ENCODE measurements at places on chromosomes 5 and 9.

DNA sequence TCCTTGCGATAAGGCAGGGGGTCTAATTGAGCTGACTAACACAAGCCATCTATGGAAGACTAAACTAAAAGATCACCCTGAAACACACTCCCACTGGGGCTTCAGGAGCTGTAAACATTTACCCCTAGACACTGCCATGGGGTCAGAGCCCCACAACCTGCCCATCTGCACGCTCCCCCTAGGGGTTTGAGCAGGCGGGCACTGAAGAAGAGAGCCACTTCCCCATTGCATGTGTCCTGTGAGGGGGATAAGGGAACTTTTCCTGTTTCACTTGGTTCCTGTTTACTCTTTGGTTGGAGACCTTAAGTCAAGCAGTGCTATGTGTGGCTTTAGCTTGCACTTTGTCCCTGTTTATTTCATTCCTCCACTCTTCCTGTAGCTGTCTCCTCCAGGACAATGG, 1929.5 kb upstream of the CDH9 start:
- DNase-seq, result no peak

DNA sequence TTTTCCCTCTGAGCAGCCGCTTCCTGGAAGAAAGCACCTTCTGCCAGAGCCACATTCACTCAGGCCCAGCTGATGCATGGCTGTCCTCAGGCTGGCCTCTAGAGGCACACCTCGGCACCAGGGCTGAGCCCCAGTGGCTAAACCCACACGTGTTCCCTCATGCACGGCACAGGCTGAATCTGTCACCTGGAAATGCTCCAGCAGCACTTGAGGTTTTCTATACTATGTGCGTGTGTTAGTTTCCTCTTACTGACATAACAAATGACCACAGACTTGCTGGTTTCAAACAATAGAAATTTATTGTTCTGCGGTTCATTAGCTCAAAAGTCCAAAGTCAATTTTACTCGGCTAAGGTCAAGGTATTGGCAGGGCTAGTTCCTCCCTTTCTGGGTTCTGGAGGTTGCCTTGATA, 141.4 kb downstream of the LRRC70 start:
- peak; percentile 32 for DNase-seq

- no peak for DNase-seq
Measured at GRCh38 chr5:146390469-146390868, 51.8 kb downstream of the POU4F3 start.

DNA sequence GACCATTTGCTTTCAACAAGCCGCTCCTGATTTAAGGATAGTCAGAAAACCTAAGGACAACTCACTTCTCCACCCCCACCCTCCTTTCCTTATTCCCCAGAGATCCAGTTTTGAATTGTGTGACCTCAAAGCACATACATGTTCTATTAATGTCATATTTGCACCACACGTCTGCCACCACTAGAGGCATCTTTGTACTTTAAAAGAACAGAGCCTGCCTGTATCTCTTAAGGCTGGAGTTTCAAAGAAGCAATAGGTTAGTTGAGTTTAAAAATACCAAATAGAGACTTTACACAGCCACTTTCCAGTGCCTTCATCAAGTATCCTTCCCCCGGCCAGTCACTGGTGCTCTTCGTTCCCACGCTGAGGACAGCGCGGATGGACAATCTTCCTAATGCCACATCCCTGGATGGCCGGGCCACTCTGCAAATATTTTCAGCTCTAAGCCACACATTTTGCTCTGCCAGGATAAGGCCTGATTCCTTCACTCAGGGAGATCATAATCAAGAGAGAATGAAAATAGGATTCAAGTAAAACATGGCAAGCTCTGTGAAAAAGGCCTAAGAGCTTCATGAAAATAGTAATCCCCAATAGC, 146.3 kb downstream of the SNCAIP start:
- no peak for DNase-seq

- DNase-seq, result peak; percentile 81
Measured at GRCh38 chr9:129334105-129334935, 156.3 kb upstream of the IER5L start.

- DNase-seq, result no peak
Measured at GRCh38 chr5:56161439-56161823, 71.7 kb downstream of the ANKRD55 start.

- no peak for DNase-seq
Measured at GRCh38 chr9:21268347-21268657, 28.5 kb upstream of the IFNA14 start.

DNA sequence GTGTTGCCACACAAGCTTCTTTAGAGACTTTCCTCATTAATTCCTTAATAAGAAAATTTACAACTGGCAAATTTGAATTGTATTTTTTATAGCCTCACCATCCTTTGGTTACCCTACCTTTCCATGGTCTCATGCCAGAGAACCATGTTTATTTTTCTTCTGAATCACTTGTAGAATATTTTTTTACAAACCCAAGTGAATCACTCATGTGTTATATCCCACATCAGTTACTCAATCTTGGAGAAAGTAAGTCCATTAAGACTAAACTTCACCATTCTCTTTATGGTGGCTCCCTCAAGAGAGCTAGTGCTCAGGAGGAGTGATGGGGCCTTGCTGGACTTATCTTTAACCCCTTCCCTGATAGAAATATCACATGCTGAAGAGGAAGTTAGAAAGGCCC, 128.9 kb downstream of the SUSD1 start:
- no peak for DNase-seq

GRCh38 chr5:110256298-110256697, 470.2 kb downstream of the TMEM232 start:
- no peak for DNase-seq

DNA sequence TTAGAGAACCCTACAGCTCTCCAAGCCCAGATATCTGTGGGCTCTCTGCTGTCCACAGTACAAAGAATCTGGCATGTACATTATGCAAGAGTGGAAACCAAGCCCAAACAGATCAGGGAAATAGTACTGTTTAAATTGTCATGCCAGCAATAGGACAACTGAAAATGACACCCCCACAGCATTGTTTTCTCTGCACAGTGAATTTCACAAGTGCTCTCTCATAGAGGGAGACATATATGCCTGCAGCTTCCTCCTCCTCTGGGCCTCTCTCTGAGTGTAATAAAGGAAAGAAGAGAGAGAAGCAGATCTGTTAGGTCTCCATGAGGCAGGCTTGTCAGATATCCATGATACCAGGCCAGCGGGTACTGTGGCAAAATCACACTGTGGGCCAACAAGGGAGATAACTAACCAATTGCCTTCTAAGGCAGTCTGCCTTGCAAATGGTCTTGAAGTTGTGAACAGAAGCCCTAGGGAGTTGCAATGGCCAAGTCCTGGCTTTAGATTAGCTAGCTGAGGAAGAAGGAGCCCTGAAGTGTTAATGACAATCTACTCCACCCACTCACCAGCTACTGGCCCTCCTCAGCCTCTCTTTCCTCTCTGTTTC, 54.4 kb upstream of the JMY start:
- DNase-seq, result no peak

DNA sequence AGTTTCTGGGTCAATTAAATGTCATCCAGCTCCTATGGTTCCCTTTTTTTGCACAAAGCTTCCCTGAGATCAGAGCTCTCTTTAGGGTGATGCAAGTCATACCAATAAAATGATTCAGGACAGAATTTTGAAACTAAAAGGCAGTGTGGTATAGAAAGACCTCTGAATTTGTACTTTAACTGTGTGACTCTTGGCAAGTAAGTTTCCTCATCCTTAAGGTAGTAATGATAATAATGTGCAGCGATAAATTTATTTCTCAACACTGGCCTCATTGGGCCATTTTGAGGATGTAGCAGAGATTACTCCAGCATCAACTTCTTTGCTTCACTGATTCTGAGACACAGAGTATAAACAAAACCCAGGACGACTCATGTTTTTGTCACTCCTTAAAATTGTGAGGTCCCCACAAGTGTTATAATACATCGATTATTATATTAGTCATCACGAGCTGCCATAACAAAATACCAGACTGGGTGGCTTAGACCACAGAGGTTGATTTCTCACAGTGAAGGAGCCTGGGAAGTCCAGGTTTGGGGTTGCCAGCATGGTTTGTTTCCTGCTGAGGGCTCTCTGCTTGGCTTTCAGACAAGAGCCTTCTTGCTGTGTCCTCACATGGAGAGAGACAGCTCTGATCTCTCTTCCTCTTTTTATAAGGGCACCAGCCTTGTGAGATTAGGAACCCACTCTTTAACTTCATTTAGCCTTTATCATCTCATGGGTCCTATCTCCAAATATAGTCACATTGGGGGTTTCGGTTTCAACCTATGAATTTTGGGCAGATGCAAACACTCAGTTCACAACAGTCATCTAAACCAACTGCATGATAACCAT, 293.0 kb downstream of the ZNF608 start:
- no peak for DNase-seq

- no peak for DNase-seq
Measured at GRCh38 chr9:37511016-37512010, 25.6 kb downstream of the POLR1E start.

- no peak for DNase-seq
Measured at GRCh38 chr9:22215521-22215920, 206.4 kb upstream of the CDKN2B start.

GRCh38 chr5:65722575-65723403, 784 bp downstream of the NLN start:
- peak; percentile 53 for DNase-seq

GRCh38 chr5:40052808-40053207, 626.9 kb upstream of the PTGER4 start:
- no peak for DNase-seq

GRCh38 chr5:87776785-87777184, 364.1 kb upstream of the CCNH start:
- no peak for DNase-seq

DNA sequence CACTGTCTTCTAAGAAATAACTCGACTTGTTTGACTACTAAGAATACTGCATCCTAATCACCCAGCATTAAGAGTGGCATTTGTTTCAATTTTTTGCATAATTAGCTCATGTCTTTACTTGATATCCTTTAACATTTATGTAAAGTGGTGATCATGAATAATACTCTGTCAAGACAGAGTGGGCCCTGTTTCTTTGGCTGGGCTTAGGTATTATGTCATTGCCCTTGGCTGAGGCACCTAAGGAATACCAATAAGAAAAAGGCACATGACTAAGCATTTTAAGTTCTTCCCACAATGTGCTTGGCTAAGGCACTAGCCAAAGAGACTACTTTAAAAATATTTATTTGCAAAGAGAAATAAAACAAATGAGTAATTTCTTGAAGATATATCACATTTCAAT, 308.1 kb downstream of the CTNND2 start:
- DNase-seq, result no peak

DNA sequence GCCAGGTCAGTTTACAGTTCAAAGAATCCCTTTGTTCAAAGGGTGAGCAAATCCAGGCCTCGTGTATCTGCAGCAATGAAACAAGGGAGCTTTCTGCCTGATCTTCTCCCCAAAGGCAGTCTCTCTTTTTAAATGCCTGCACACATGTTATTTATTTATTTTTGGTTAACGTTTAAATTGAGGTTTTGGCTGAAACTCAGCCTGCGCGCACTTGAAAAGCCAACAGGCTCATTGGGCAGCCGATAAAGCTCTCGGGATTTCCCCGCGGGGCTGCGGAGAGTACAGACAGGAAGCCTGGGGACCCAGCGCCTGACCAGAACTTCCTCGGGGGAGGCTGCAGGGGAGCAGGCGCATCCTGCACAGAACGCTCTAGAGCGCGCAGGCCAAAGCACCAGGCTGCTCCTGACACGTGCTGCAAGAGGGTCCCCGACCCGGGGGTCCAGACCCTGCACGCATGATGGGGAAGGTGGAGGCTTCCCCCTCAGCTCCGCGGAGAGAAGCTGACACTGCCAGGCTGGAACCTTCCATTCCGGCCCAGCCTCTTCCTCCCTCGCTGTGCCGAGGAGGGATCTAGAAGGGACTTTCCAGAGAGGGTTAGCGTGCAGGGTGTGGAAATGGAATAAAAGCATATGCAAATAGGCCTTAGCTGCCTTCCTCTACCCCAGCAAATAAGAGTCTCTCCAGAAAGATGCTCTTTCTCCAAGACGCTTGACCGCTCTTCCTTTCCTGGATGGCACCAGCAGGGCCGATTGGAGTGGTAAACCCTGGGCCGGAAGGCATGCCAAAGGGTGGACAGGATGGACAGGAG, 46.1 kb downstream of the PTTG1 start:
- no peak for DNase-seq

GRCh38 chr9:130444565-130445221, at the start of gene ASS1:
ASS1 (plus strand) TSS chr9:130444961; CDS start chr9:130452229, 7,268 bp downstream.
- peak; percentile 78 for DNase-seq

GRCh38 chr5:62376064-62376463, 27.6 kb downstream of the DIMT1 start:
- DNase-seq, result no peak

DNA sequence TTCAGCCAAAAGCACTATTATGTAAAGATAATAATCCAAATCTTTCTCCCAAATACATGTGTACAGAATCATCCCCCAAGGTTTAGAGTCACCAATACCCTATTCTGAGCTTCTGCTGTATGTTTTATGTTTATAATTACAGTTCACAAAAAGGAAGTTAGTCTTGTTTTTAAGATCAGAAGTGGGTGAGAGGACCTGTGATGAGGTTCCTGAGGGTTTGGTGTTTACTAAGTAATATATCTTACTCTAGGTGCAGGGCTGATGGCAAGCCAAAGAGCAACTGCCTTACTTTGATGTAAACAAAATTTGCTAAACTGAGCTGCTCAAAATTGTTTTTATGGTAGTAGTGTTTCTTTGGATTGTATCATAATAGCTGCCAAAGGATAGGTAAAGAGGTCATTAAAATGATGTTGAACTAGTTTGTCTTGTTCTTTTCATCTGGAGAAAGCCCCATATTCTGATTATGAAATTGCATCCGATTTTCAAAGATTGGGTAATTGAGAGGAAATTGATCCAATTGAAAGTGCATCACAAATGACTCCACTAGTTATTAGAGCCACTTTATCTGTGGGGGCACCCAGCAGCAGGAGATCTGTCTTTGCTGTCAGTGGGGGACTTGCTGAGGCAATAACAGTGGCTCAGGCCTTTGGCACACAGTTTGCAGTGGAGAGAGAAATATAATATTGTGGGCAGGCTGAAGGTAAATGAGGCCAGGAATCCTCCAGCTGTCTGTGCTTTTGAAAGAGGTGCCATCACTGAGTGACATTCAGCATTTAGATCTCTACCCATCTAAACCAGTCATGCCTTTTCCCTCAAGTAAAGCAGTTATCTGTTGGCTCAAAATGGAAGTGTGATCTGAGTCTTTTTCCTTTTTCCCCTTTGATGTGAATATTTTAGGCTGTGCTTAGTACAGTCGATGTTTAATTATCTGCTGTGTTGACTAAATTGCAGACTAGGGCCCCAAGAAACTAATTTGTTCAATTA, 14.1 kb downstream of the TRIM32 start:
- no peak for DNase-seq

Measured in NCI-H774 (cell line).